ENCODE measurements at places on chromosomes 5 and 9.
A peak's percentile ranks its signal among the peaks of the same experiment; 100 is the strongest.

DNA sequence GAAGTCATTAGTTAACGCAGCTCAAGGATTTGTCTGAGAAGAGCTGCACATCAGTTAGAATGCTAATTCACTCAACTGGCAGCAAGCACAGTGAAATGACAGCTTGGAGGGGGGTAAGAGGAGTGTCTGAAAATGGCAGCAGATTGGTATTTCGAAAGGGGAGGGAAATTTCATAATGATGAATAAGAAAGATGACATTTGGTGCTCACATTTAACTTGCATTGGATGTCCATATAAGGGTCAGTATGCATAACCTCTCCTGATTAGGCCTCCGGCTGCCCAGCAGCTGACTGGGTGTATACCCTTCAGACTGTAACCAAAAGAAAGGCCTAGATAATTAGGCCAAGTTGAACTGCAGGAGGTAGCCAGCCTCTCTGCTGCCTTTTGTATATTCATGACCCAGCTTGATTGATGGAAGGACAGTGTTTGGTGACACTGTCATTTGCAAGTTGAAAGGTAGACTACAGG is 131.0 kb downstream of the PBX3 start:
- DNase-seq, result no peak
- no peak overlapping the region for H3K27ac ChIP-seq
- no peaks in the 10 kb centered on the region for H3K36me3 ChIP-seq
- H3K4me1 ChIP-seq, result no peaks in the 10 kb centered on the region
- no peaks in the 10 kb centered on the region for H3K27me3 ChIP-seq
- H3K4me3 ChIP-seq, result no peak overlapping the region

DNA sequence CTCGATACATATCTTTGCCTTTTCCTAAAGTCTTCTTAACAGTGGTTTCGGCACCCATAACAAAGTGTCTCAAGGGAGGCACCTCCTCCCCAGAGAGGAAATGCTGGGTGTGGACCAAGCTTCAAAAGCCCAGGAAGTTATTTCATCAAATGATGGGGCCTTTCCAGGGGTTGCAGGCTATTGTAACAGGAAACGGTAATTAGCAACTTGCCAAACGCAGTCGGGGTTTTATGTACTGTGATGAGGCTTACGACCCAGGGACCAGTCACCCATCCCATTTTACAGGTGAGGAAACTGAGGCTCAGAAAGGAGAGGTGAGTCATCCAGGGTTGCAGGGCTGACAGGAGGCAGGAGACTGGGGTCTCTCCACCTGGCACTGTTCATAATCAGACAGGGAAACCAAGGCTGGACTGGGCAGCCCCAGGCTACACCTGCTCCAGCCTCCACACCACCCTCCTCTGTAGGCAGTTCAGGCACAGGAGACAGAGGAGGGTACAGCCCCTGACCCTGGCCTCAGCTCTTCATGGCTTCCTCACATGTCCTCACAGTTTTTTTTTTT is 30.0 kb upstream of the SUSD3 start:
- H3K4me1 ChIP-seq, result no peaks in the 10 kb centered on the region
- DNase-seq, result no peak
- no peaks in the 10 kb centered on the region for H3K36me3 ChIP-seq
- H3K4me3 ChIP-seq, result no peak overlapping the region
- H3K27me3 ChIP-seq, result no peaks in the 10 kb centered on the region
- no peak overlapping the region for H3K27ac ChIP-seq

DNA sequence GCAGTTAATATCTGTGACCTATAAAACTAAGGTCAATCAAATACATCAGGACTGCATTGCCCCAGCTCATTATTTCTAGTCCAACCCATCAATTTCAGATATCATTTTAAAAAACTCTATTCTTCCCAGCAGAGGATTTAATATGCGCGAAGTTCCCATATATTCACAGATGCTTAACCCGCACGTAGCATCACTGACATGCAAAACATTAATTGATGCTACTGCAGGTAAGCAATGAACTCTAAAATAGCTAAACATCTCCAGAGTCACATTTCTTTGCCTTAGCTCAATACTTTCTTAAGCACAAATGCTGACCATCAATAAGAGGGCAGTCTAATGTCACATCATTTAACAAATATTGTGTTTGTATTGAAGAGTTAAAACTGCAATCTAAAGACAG is 586.6 kb upstream of the CDH18 start:
- DNase-seq, result no peak
- no peaks in the 10 kb centered on the region for H3K4me1 ChIP-seq

GRCh38 chr5:142998316-142999020 is 228.3 kb downstream of the ARHGAP26 start:
- H3K36me3 ChIP-seq, result no peaks in the 10 kb centered on the region
- no peak overlapping the region for H3K27ac ChIP-seq
- H3K27me3 ChIP-seq, result no peaks in the 10 kb centered on the region
- H3K4me3 ChIP-seq, result no peak overlapping the region
- peaks cover 10% of the 10 kb centered on the region for H3K4me1 ChIP-seq

- no peak overlapping the region for H3K4me3 ChIP-seq
- H3K27me3 ChIP-seq, result no peaks in the 10 kb centered on the region
- peak overlapping the region; percentile 86 for H3K27ac ChIP-seq
- H3K36me3 ChIP-seq, result no peaks in the 10 kb centered on the region
- no peak for DNase-seq
Observed at GRCh38 chr5:143025971-143026370, 255.8 kb downstream of the ARHGAP26 start.

- H3K27me3 ChIP-seq, result no peaks in the 10 kb centered on the region
- no peaks in the 10 kb centered on the region for H3K36me3 ChIP-seq
- DNase-seq, result no peak
- no peaks in the 10 kb centered on the region for H3K4me1 ChIP-seq
- no peak overlapping the region for H3K27ac ChIP-seq
Observed at GRCh38 chr5:120014535-120014934, 385.2 kb downstream of the FAM170A start.

DNA sequence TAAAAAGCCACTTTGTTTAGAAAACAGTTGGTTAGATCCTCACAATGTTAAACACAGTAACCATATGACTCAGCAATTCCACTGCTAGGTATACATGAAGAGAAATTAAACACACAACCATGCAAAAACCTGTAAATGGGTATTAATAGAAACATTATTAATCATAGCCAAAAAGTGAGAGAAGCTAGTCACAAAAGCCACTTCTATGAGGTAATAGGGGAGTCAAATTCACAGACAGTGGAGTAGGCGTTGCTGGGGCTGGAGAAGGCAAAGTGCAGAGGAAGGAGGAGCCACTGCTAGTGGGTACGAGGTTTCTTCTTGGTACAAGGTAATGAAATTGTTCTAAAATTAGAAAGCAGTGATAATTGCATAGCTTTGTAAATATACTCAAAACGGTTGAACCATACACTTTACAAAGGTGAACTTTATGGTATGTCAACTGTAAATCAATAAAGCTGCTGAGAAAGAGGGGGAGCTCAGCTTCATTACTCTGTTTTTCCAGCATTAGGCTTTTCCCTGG is 364.4 kb downstream of the GADD45G start:
- H3K4me3 ChIP-seq, result no peak overlapping the region
- no peaks in the 10 kb centered on the region for H3K36me3 ChIP-seq
- H3K27me3 ChIP-seq, result no peaks in the 10 kb centered on the region
- H3K27ac ChIP-seq, result no peak overlapping the region
- H3K4me1 ChIP-seq, result peaks cover 7% of the 10 kb centered on the region
- no peak for DNase-seq

DNA sequence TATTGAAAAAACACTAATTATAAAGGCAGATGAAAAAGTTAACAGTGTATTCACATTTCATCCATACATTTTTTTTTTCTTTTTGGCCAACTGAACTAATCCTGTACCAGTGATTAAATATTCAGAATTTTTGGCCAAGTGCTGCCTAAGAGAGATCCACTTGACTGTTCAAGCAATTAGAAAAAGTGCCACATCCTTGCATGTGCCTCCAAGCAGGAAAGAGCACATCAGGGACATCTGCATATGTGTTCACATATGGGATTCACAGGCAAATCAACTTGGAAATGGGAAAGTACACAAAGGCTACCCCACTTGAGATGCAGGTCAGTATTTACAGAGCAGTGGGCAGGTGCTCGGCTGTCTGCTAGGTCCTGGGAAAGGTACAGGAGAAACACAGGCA is 163.3 kb upstream of the LHFPL2 start:
- H3K27me3 ChIP-seq, result no peaks in the 10 kb centered on the region
- DNase-seq, result no peak
- H3K36me3 ChIP-seq, result no peaks in the 10 kb centered on the region
- no peak overlapping the region for H3K4me3 ChIP-seq
- no peaks in the 10 kb centered on the region for H3K4me1 ChIP-seq

DNA sequence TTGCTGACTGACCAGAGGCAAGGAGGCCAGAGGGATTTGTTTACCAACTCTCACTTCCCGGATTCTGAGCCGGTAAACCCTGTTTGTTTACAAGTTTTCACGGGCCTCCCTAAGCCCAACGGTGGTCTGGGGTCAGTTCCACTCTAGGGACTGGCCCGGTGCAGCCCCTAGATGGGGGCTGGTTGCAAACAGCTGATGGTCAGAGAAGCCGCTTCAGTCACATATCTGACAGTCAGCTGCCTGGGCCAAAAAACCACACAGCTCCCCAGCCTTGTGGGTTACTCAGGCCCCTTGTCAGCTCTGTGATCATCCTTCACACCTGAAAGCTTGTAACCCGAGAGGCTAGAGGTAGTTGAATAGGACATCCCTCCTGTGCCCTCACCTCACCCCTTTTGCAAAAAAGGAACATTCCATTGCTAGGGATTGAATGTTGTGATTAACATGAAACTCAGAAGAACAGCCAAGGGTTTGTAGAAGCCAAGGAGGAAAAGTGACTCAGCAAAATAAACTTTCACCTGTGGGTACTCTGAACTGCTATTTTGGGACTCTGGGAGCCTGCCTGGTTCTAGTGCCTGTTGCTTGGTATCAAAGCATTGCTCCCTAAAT is 40.4 kb downstream of the SAR1B start:
- H3K4me1 ChIP-seq, result peaks cover 43% of the 10 kb centered on the region
- no peaks in the 10 kb centered on the region for H3K27me3 ChIP-seq
- no peak overlapping the region for H3K4me3 ChIP-seq
- H3K36me3 ChIP-seq, result no peaks in the 10 kb centered on the region
- DNase-seq, result no peak

- H3K36me3 ChIP-seq, result no peaks in the 10 kb centered on the region
- no peak for DNase-seq
- H3K4me1 ChIP-seq, result no peaks in the 10 kb centered on the region
- H3K4me3 ChIP-seq, result no peak overlapping the region
Observed at GRCh38 chr9:101014566-101014965, 14.0 kb upstream of the PLPPR1 start.

GRCh38 chr5:95375591-95375990 is 15.6 kb upstream of the FAM81B start:
- no peaks in the 10 kb centered on the region for H3K4me1 ChIP-seq
- H3K4me3 ChIP-seq, result no peak overlapping the region
- H3K36me3 ChIP-seq, result no peaks in the 10 kb centered on the region
- no peaks in the 10 kb centered on the region for H3K27me3 ChIP-seq
- H3K27ac ChIP-seq, result no peak overlapping the region
- DNase-seq, result no peak

DNA sequence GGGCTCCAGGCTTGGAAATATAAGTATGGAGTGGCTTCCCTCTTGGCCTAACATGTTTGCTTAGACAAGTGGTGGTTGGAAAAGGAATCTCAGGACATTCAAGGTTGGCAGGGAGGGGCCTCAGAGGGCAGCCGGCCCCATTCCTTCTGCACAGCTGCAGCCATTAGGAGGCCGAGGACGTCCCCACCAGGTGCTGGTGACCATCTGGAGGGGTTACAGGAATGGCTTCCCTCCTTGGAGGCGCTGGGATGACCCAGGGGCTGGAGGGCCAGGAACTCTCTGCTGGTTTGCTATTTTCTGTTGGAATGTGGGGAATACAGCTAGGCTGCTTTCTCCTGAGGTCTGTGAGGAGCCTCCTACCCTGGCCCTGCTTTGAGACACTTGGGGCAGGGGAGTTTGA is 18.5 kb downstream of the STC2 start:
- no peak overlapping the region for H3K27ac ChIP-seq
- H3K4me3 ChIP-seq, result no peak overlapping the region
- no peaks in the 10 kb centered on the region for H3K4me1 ChIP-seq
- H3K27me3 ChIP-seq, result no peaks in the 10 kb centered on the region

DNA sequence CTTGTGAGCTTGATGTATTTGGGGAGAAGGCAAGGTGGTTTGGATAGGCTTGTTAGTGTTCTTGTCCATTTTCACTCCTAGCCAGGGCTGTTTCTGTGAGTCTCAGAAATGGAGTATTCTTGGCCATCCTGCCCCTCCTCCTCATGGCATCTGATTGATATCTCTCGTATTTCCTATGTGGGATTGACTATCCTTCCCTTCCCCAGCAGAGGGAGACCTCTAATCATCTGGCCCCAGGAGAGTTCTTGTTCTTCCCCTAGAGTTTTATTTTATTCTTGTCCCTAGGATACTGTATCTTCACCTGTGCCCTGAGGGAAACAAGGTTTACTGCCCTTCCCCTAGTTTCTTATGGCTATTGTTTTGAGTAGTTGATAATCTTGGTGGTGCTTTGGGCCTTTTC is 114.4 kb downstream of the VPS13A start:
- H3K36me3 ChIP-seq, result peaks cover 8% of the 10 kb centered on the region
- H3K27me3 ChIP-seq, result no peaks in the 10 kb centered on the region
- no peaks in the 10 kb centered on the region for H3K4me1 ChIP-seq

GRCh38 chr9:76897804-76898525 is 7.9 kb downstream of the PRUNE2 start:
- no peak overlapping the region for H3K27ac ChIP-seq
- no peaks in the 10 kb centered on the region for H3K4me1 ChIP-seq
- no peak for DNase-seq
- H3K27me3 ChIP-seq, result peaks cover 14% of the 10 kb centered on the region
- no peaks in the 10 kb centered on the region for H3K36me3 ChIP-seq
- no peak overlapping the region for H3K4me3 ChIP-seq

GRCh38 chr9:98504298-98505282 is 204.1 kb downstream of the GABBR2 start:
- H3K4me1 ChIP-seq, result no peaks in the 10 kb centered on the region
- no peak overlapping the region for H3K27ac ChIP-seq
- no peak for DNase-seq
- no peaks in the 10 kb centered on the region for H3K27me3 ChIP-seq
- no peaks in the 10 kb centered on the region for H3K36me3 ChIP-seq
- no peak overlapping the region for H3K4me3 ChIP-seq

Data from psoas muscle (tissue), 8 donors.